Motor neuron (in vitro differentiated cells): ENCODE measurements at places on chromosomes 4 and X. TPM values are rescaled to one million over a fixed set of nuclear protein-coding genes. Genes with fewer than 3 reads are reported as not detected.

GRCh38 chr4:88985088-88985773 is 71.8 kb downstream of the FAM13A start:
- peak; percentile 29 for ATAC-seq

SH3BP2 gene
- 23.3 and 26.1 TPM in 2 replicates for total RNA-seq

SPANXA2 gene
- not detected in 2 replicates for total RNA-seq

TMPRSS11E gene
- total RNA-seq: not detected in 2 replicates

DNA sequence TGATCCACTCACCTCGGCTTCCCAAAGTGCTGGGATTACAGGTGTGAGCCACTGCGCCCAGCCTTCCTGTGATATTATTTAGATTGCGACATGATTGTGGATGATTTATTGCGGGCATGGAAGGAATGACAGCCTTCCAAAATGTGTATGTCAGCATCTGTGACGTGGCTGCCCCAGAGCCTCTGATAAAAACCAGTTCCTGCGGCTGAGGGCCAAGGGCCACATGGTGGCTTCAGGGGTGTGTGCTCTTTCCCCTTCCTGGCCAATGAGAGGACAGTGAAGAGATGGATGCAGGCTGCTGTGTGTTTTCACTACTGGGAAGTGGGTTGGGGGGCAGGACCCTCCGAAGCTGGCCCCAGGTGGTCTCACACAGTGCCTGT is 57.4 kb upstream of the HGFAC start:
- no peak for ATAC-seq

DNA sequence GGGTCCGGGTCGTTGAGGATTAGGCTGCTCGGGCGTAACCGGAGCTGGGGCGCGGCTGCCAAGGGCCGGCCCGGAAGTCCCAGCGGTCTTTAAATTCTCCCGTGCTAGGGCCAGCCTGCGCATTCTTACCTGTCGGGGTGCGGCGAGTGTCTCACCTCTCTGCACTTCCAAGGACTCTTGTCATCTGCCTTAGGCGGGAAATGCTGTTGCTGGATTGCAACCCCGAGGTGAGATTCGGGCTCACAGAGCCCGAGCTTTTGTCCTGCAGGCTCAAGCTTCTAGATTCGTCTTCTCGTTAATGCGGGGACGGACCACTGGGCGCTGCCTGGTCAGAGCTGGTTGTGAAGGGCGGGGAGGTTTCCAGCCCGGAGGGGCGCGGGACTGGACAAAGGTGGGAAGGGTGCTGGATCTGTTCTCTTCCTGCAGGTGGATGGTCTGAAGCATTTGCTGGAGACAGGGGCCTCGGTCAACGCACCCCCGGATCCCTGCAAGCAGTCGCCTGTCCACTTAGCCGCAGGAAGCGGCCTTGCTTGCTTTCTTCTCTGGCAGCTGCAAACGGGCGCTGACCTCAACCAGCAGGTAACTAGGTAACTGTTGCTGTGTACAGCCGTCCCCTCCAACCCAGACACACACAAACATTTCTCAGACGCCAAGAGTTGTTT is at the start of gene ANKRD37:
TSS of gene ANKRD37 (plus strand) at position 118 of the 662 bp plus-strand sequence. CDS start at position 201, 83 bp downstream.
- ATAC-seq: peak; percentile 6

GRCh38 chrX:66833426-66833825 is 194.5 kb upstream of the EDA2R start:
- no peak for ATAC-seq

FAM50A gene
- 83.8 and 89.6 TPM in 2 replicates for total RNA-seq

- peak; percentile 77 for ATAC-seq
Measured at GRCh38 chr4:36244257-36245082, at the start of gene ARAP2. Gene ARAP2, minus strand, starts transcription at chr4:36244514. Its CDS starts 15,028 bp downstream, at chr4:36229486.

- ATAC-seq: peak; percentile 45
Measured at GRCh38 chr4:144614850-144615585, 30.9 kb upstream of the HHIP start.

DMRTC1 gene
- total RNA-seq: not detected in 2 replicates

DNA sequence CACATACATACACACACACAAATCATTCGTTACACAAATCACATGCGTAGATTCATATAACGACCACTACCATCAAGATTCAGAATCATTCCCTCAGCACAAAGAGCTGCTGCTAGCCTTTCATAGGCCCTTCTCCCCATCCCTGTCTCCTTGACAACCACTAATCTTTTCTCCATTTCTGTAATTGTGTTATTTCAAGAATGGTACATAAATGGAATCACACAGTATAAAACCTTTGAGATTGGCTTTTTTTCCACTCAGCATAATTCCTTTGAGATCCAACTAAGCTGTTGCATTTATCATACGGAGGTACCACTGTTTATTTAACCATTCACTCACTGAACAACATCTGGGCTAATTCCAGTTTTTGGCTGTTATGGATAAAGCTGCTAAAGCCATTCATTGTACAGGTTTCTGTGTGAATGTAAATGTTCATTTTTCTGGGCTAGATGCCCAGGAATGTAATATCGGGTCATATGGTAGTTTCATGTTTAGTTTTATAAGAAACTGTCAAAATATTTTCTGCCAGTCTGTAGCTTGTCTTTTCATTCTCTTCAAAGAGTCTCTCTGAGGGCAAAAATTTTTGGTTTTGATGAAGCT is 64.1 kb downstream of the USP11 start:
- no peak for ATAC-seq

- no peak for ATAC-seq
Measured at GRCh38 chrX:80876877-80877276, 67.2 kb upstream of the BRWD3 start.

DNA sequence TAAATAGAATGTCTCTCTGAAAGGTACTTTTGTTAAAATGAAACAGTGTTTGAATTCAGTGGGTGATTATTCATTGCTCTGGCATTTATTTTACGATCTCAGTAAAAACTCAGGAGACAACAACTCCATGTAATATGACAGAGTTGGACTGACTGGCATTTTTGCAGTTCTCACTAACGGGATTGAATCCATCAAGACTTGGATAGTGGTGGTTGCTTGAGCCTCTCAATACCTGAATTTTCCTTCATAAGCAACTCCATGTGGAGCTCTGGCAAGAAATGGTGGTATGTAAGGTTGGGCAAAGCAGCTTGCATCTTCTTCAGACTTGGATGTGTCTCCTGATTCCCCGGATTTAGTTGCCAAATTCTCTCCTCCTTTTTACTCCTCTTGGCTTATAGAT is 72.7 kb downstream of the FRMPD4 start:
- no peak for ATAC-seq

SOX3 gene
- not detected in 2 replicates for total RNA-seq

ADGRL3 gene
- total RNA-seq: 74.4 and 90.0 TPM in 2 replicates

DNA sequence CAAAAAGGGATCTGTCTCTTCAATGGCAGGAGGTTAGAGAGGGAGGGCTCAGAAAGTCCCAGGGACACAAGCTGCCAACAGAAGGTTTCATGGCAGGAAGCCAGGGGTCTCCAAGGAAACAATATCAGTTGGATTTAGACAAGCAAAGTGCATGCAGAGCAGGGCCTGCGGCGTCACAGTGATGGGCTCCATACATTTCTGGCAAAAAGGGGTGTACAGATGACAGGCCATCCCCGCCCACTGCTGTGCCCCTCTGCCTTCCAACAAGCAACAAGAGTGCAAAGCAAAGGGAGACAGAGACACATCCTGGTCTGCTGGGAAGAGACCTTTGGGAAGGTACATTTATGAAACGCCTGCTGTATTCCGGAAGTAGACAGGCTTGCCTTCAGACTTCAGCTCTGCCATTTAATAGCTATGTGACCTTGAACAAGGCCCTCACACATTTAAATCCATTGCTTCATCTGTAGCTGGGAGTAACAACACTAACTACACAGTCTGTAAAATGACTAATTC is 121.2 kb downstream of the AFAP1 start:
- ATAC-seq: peak; percentile 77

- no peak for ATAC-seq
Measured at GRCh38 chr4:1250921-1251772, 2.2 kb upstream of the CTBP1 start.

GRCh38 chr4:7144374-7145290 is 47.7 kb upstream of the SORCS2 start:
- ATAC-seq: no peak

GRCh38 chr4:101451086-101451485 is 103.8 kb upstream of the PPP3CA start:
- ATAC-seq: no peak

PPID gene
- 46.6 and 46.7 TPM in 2 replicates for total RNA-seq

DNA sequence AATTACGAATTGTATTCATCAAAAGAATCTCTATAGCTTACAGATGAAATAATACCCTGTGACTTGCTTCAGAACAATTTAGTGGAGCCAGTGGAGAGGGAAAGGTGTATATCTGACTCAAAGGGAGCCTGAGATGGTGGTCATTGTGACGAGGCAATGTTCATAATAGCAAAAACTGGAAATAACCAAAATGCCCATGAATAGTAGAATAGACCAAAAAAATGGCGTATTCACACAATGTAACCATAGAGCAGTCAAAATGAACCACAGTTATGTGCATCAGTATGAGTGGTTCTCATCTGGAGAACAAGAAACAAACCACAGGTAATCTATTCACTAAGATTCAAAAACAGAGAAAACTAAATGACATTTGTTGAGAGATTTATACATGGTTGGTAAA is 125.3 kb upstream of the CLNK start:
- no peak for ATAC-seq

GRCh38 chrX:120311727-120312063 is 434 bp upstream of the TMEM255A start:
- ATAC-seq: no peak

GRCh38 chr4:16139066-16139945 is 55.5 kb upstream of the PROM1 start:
- ATAC-seq: no peak

GLUD2 gene
- 1.4 and 1.6 TPM in 2 replicates for total RNA-seq

DNA sequence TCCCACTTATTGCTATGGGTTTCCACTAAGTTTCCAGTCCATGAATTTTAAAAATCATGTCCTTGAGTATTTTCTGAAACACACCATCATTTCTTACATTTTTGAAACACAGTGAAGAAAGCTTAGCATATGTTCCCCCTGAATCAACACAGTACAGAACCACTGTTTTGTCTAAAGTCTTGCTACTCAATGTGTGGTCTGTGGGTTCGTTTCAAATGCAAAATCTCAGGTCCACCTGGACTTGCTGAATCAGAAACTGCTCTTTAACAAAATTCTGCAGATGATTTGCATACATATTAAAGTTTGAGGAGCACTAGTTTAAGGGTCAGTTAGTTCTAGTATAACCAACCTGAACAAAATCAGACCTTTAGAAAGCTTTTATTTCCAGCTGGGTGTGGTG is 60.4 kb downstream of the SUPT20HL2 start:
- no peak for ATAC-seq

DNA sequence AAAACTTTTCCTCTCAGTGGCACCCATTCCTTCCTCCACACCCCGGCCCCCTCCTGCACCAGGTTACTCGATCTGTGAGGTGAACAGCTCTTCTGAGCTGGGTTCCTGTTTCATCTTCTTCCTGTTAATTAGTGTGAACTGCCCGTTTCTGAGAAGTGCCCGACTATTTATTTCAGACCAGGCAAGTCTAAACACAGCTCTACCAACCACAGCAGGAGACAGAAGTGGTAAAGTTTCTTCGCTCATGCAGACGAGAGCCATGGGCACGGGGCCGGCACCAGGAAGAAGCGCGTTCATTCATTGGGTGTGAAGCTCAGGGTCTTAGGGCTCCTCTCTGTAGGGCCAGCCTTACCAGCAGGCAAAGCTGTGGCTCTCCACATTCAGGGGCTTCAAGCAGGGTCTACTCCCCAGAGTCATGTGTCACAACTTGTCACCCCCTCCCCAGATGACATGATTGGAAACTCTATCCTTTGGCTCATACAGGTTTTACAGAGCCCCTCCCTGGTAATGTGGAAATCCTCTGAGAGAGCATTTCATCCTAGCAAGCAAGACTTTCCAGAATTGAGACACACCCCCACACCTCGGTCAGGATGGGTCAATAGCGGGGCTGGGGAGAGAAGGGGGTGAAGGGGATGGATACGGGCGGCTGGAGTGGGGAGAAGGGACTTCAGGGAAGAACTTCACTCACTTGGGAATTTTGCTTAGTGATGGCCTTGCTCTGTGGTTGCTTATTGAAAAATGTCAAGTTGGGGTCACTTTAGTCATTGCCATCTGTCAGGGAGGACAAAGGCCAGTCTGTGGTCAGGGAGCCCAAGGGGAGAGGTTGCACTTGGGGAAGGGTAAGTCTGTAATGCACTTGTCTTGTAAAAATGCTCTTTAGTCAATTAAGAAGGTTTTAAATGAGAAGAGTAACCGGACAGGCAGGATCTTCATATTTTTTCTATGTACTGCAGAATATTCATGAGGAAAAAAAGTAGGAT is 121.6 kb upstream of the TRIM2 start:
- no peak for ATAC-seq

SMIM43 gene
- 0.58 and 0.90 TPM in 2 replicates for total RNA-seq

GRCh38 chr4:124803026-124803425 is 90.5 kb upstream of the ANKRD50 start:
- no peak for ATAC-seq

DNA sequence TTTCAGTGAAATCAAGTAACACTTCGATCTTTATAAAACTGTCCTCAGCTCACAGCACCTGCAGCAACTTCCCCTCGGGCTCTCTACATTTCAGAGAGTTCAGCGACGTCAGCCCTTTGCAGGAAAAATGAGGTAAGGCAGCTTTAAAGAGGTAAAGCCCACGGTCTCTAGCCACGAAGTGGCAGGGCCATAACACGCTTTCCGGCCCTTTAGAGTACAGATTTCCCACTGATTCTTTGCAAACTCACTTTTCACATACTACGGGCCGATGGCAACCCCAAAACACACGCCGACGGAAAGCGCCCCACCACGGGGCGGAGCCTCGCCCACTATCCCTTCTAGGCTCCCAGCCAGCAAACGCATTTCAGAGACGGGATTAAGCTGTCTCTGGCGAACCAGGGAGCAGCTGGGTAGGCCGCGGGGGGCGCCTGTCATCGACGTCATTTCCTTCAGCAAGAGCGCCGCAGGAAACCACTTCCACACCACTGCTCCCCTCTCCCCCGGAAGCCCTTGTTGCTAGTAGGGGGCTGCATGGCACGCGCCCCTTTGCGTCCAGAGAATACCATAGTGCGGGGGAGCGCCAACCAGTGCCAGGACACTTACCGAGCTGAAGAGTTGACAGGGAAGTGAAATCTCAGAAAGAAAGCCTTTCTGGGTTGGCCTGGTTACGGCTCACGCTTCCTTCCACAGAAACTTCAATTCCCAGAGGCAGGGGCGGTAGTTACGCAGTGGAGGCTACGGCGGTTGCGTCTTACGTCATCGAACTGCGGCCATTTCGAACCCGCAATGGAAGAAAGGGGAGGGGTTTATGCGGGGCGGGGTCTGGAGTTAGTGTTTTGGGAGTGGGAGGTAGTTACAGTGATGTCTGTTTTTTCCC is at the start of gene TRMT10A:
TSS of gene TRMT10A (minus strand) at position 730 of the 877 bp plus-strand sequence. CDS start 4,701 bp downstream, outside the sequence.
- ATAC-seq: peak; percentile 97
